Uterus (tissue), 4 donors: ENCODE measurements at places on chromosomes 13 and 19.

DNA sequence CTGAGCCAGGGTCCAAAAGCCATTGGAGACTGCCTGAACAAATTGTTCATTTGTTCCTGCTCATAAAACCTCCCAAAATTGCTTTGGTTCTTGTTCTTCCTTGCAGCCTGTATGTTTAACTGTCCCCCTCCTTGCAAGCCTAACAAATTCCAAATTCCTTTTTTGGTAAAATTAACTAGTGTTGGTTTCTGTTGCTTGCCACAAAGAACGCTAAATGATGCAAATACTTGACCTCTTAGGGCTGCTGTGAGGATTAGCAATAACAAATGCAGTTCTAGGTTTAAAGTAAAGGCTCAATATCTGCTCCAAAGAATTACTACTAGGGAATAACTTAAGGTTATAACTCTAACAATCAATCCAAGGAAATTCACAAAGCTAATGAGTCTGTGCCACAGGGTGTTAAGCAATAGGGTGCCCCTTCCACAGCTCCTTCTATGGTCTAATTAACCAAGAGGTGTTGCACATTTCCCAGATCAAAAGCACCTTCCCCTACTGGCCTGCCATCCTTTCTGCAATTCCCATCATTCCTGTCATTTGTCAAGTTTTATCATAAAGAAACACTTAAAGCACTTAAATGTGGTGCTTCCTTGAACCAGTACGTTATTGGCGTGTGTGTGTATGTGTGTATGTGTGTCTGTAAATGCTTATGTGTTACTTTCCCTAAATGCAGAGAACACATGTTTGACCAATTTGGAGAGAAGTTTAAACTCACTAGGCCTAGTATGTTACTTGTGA, 110.2 kb downstream of the RAP2A start:
- no peak for DNase-seq

- no peak for DNase-seq
These were observed 122.8 kb downstream of the SHISA2 start for GRCh38 chr13:25928941-25929505.

GRCh38 chr13:20217168-20217567, 15.0 kb downstream of the GJB6 start:
- DNase-seq, result no peak

DNA sequence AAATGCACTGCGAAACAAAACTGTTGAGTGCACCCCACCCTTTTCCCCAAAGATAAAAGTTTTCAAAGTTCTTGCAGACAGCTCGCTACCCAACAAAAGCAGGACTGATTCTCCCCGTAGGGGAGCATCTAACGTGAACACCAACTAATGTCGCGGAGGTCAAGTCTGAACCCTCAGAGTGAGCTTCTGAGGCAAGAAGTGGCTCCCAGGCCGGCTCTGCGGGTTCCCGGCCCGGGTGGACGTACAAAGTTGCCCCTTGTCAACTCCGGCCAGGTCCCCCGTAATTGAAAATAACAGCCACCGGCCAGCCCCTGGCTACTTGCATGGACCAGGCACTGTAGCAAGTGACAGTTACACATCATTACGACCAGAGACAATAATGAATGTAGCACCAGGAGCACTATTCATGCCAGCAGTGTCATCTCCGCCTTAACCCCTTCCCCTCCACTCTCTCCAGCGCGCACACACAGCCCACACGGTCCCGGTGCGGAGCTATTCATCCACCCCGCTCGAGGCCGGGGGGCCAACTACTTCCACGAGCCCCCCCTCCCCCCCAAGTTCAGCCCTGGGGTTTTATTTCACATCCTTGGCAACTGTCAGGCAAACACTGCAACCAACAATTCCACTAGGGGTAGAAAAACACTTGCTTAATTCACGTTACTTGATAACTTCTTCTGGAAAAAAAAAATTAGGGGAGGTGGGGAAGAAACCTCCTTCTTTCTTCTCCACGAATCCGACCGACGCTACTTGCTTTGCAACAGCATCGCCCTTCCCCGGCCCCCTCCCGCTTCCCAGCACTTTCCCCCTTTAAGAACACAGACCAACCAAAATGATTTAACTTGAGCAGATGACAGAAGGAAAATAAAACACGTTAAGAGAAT, 1.2 kb downstream of the KLF12 start:
- DNase-seq, result peak; percentile 24

DNA sequence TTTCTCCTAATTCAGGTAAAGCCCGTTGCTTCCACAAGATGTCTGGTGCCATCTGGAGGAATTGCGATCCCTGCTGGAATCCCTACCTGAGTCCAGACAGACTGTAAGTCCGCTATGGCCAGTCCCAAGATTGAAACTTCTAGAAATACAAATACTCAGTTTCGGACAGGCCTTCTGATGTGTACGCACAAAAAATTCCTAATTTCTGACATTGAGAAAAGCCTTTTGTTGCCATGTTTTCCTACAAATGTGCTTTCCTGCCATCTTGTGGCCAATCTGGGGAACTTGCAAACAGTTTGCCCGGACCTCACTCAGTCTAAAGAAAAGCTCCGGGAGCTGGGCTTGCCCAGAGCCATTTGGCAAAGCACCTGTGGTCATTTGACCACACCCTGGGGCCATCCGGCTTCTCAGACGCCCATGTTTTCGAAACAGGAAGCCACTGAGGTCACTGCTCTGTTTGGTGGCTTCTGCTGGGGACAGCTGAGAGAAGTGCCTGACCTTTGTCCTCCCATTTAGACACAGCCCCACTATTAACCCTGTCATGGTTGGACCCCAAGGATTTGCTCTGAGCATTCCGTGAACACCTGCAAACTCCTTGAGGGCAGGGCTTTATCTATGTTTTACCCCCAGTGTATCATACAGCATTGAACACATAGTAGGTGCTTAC, 79.4 kb downstream of the SLC15A1 start:
- peak; percentile 70 for DNase-seq

- DNase-seq, result no peak
These were observed 2.6 kb downstream of the LYPD5 start for GRCh38 chr19:43799502-43800142.

GRCh38 chr19:48230555-48231129, 25.1 kb downstream of the CARD8 start:
- no peak for DNase-seq
